ENCODE measurements at places on chromosomes 5 and 9. TPM values are rescaled to one million over a fixed set of nuclear protein-coding genes. Genes with fewer than 3 reads are reported as not detected.

Gene PCDHB12
- 6.6 TPM for total RNA-seq

Gene SPATA31C1
- total RNA-seq: not detected

Gene PCDHA12
- total RNA-seq: 5.8 TPM

Gene NOXA1
- total RNA-seq: 7.4 TPM

Gene BARHL1
- not detected for total RNA-seq

Gene TMEM215
- total RNA-seq: 9.7 TPM

Gene RIGI
- 14.3 TPM for total RNA-seq

Gene HRCT1
- total RNA-seq: 4.5 TPM

Gene PCDHGA11
- total RNA-seq: 7.8 TPM

Gene SYK
- 25.6 TPM for total RNA-seq

Gene RECK
- 24.0 TPM for total RNA-seq

Gene CCT5
- 79.5 TPM for total RNA-seq

Gene PCDHB13
- total RNA-seq: 4.9 TPM

Gene RNF14
- total RNA-seq: 58.1 TPM

Gene PFDN1
- total RNA-seq: 42.7 TPM

Gene LRRC19
- total RNA-seq: not detected

Gene IL7R
- total RNA-seq: 7.8 TPM

Gene CNTNAP3
- 10.5 TPM for total RNA-seq

Gene LOX
- total RNA-seq: 25.3 TPM

Gene SLC6A19
- total RNA-seq: 0.09 TPM

Gene ERCC6L2
- 63.7 TPM for total RNA-seq

Gene FBP1
- total RNA-seq: 13.6 TPM

Gene CCDC192
- total RNA-seq: 1.2 TPM

Gene SPATA6L
- total RNA-seq: 4.3 TPM

Gene CD14
- 107 TPM for total RNA-seq

Gene ADAMTS13
- total RNA-seq: 4.6 TPM

Gene HRH2
- 4.3 TPM for total RNA-seq

Data from sciatic nerve (tissue), 2 donors.